ENCODE measurements at places on chromosomes 5 and 9.

GRCh38 chr5:72951671-72952468 lies 4.0 kb upstream of the FCHO2 start:
- H3K27me3 ChIP-seq = peaks cover 6% of the 10 kb centered on the region
- H3K36me3 ChIP-seq = no peaks in the 10 kb centered on the region
- no peak overlapping the region for H3K4me3 ChIP-seq
- no peak for DNase-seq
- H3K27ac ChIP-seq = no peak overlapping the region

DNA sequence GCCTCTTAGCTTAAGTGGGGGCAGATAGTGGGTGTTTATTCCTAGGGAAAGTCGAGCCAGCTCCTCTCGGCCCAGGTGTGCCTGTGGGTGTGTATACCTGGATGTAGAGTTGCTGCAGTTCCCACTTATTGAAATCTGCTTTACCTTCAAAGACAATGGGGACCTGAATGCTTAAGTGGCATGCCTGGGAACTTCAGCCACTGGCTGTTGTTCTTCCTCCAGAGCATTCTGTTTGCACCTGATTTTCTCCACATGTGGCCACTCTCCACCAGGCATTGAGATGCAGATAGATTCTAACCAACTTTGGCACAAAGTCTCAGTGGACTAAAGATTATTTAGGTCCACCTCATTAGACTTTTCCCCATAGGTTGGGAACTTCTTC lies 186.8 kb downstream of the ZNF462 start:
- no peak overlapping the region for H3K27ac ChIP-seq
- peaks cover 21% of the 10 kb centered on the region for H3K4me1 ChIP-seq
- DNase-seq = no peak
- H3K36me3 ChIP-seq = no peaks in the 10 kb centered on the region

GRCh38 chr9:132631685-132632084 lies 38.1 kb downstream of the DDX31 start:
- no peak for DNase-seq
- H3K36me3 ChIP-seq = peaks cover 55% of the 10 kb centered on the region
- no peak overlapping the region for H3K4me3 ChIP-seq
- no peak overlapping the region for H3K27ac ChIP-seq

DNA sequence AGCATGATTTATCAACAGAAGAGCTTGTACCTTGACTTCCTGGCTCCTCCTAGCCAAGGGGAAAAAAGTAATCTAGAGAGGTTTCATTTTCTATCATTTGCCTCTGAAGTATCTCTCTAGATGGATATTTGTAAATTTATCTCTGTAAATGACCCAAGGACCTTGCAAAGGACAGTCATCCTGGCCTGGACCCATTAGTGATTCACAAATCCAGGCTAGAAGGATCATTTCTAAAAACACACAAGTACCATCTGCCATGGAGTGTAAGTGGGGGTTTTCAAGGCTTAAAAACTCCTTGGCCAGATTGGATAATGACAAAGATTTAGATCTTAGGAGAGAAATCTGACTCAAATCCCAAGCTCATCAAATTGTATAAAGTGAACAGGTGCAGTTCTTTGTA lies 8.1 kb downstream of the TTC23L start:
- H3K4me1 ChIP-seq = peaks cover under 1% of the 10 kb centered on the region
- H3K27me3 ChIP-seq = no peaks in the 10 kb centered on the region
- H3K36me3 ChIP-seq = peaks cover 34% of the 10 kb centered on the region

DNA sequence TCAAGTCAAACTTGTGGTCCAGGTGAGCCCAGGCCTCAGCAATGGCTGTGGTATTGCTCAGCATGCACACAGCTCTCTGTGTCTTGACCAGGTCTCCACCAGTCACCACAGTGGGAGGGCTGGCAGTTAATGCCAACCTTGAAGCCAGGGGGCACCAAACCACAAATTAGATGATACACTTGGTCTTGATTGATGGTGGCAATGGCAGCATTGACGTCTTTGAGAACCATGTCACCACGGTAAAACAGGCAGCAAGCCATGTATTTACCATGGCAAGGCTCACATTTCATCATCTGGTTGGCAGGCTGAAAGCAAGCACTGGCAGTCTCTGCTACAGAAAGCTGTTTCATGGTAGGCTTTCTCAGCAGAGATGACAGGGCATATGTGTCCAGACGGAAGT lies 40.0 kb downstream of the NIM1K start:
- H3K27me3 ChIP-seq = peaks cover 3% of the 10 kb centered on the region
- no peak overlapping the region for H3K4me3 ChIP-seq
- no peak for DNase-seq

- H3K36me3 ChIP-seq = no peaks in the 10 kb centered on the region
- peaks cover 59% of the 10 kb centered on the region for H3K4me1 ChIP-seq
- no peak for DNase-seq
- H3K27ac ChIP-seq = no peak overlapping the region
- peaks cover 7% of the 10 kb centered on the region for H3K27me3 ChIP-seq
Measured at GRCh38 chr9:124239249-124240073, 18.3 kb upstream of the NEK6 start.

GRCh38 chr5:159935946-159936345 lies 19.7 kb downstream of the ADRA1B start:
- H3K27ac ChIP-seq = no peak overlapping the region
- no peak overlapping the region for H3K4me3 ChIP-seq

DNA sequence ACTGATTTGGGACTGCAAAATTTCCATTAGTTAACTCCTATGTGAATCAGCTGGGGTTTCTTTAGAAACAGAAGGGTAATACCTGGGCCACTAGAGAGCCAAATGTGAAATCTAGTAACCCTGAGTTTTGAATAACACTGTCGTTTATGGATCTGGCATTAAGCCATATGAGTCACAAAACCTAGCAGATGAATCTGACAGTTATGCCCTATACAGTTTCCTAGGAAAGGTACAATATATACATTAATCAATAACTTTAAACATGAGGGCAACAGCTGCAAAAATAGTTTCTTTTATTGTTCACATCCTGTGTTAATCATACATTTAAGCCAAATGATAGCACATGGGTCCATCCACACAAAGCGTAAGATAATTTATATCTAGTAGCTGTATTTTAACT lies 56.9 kb downstream of the PAM start:
- H3K27ac ChIP-seq = no peak overlapping the region
- peaks cover 22% of the 10 kb centered on the region for H3K4me1 ChIP-seq
- no peak for DNase-seq
- H3K27me3 ChIP-seq = peaks cover 2% of the 10 kb centered on the region
- peaks cover 6% of the 10 kb centered on the region for H3K36me3 ChIP-seq
- H3K4me3 ChIP-seq = no peak overlapping the region
